ENCODE measurements at places on chromosomes 11 and 22.

DNA sequence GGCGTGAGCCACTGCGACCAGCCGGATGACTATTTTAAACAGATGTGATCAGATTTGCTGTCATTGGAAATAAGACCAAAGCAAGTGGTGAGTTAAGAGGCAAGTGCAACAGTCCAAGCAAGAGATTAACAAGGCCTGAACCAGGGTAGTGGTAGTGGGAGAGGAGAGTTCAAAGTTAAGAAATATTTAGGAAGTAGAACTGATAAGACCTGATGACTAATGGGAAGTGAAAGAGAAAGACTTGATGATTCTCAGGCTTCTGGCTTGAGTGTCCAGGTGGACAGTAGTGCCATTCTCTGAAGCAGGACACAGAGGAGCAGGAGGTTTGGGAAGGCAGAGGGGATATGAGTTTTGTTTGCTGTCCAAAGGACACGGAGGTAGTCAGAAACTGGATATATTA, 7.2 kb downstream of the NDUFC2 start:
- no peak for DNase-seq

GRCh38 chr11:105226091-105226490, 86.5 kb upstream of the CARD18 start:
- DNase-seq = no peak

- DNase-seq = no peak
Observed at GRCh38 chr11:92663539-92663938, 305.9 kb upstream of the MTNR1B start.

GRCh38 chr22:42145175-42145574, 14.6 kb upstream of the CYP2D6 start:
- no peak for DNase-seq

- DNase-seq = no peak
Observed at GRCh38 chr11:129917231-129917630, 21.9 kb upstream of the NFRKB start.
